ENCODE measurements at places on chromosomes 2 and 18.

GRCh38 chr18:45291621-45292615 is 323.4 kb upstream of the SLC14A2 start:
- DNase-seq, result no peak

GRCh38 chr18:40577981-40578365 is 1377.1 kb upstream of the PIK3C3 start:
- DNase-seq, result no peak

DNA sequence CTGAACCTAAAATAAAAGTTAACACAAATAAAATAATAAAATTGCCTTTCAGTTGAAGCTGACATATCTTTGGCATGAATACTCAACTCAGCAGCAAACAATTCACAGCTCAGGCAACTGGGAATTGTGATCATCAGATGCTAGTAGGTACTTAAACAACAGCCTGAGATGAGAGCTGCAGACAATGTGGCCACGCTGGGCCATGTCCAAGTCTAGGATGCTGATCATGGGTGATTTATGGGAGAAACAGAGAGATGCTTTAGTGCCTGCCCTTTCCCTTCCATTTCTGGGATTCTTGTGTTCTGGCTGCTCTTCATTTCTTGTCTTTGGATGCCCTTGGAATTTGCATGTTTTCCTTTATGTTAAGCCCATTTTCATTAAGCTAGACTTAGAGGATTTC is 212.4 kb upstream of the CWC22 start:
- no peak for DNase-seq

GRCh38 chr18:43578706-43579105 is 301.4 kb upstream of the SYT4 start:
- no peak for DNase-seq

- no peak for DNase-seq
Observed at GRCh38 chr2:157725846-157726245, 97.2 kb upstream of the ACVR1C start.

GRCh38 chr18:31050635-31051034 is 8.1 kb upstream of the DSC3 start:
- DNase-seq, result no peak

- DNase-seq, result no peak
Observed at GRCh38 chr18:32060026-32060425, 31.6 kb upstream of the RNF138 start.

DNA sequence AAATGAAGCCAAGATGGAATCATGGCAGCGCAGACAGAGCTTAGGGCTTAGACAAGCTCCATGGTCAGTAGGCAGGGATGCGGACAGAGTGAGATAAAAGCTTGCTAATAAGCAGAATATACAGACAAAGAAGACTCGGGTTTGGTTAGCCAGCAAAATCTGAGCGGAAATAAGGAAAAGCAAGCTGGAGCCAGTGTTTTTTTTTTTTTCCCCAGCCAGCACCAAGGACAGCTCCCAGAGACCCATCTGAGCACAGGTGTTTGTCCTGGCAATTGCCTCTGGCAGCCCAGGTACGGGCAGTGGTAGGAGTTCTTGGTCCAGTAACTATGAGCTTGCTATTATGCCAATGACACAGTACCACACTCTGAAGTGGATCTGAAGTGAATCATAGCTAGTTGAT is 187.6 kb downstream of the ADCYAP1 start:
- no peak for DNase-seq

All from CD4-positive, alpha-beta T cell treated with Interleukin-1 beta for 1 hour (primary cell).